ENCODE measurements at places on chromosomes 11 and 22.

- DNase-seq = no peak
Observed at GRCh38 chr22:31291481-31292235, 630 bp downstream of the PIK3IP1 start.

DNA sequence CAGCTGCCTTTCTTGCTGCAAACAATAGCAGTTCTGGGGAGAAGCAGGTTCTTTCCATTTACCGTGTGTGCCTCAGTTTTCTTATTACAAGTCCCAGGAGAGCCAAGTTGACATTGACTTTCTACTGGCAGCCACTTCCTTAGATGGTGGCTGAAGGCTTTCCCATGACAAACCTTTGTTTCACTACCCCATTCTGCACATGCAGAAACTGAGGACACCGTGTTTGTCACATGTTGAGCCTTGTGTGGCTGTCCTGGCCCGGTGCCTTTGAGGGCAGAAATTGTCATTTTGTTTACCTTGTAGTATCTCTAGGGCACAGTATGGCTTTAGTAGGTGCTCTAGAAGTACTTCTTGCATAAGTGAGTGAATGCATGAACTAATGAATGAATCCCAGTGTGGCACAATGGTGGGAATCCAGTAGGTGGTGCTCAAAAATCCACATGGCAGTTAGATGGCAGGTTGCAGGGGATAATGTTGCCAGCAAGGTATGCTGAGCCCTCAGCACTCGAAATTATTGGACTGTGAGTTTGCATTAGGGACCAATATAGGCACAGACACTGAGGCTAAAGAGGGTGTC, 101.6 kb downstream of the CSNK2A3 start:
- no peak for DNase-seq

DNA sequence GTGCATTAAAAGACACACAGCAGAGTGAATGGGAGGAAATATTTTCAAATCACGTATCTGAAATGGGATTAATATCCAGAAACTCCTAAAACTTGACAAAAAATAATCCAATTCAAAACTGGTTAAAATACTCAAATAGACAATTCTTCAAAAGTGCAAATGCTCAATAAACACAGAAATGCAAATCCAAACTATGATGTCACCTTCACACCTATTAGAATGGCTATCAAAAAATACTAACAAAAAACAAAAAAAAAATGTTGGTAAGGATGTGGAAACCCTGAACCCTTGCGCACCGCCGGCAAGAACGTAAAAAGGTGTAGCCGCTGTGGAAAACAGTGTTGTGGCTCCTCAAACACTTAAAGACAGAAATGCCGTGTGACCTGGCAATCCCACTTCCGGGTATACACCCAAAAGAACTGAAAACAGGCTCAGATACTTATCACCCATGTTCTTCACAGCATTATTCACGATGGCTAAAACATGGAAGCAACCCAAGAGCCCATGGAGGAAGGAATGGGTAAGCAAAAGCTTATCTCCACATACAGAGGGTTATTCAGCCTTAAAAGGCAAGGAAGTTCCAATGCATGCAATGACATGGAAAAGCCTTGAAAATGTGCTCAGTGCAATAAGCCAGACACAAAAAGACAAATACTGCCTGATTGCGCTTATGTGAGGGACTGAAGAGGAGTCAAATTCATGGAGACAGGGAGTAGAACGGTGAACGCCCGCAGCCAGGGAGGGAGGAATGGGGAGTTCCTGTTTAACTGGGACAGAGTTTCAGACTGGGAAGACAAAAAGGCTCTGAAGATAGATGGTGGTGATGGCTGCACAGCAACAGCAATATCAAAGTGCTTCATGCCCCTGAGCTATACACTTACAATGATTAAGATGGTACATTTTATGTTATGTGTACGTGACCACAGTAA, 19.6 kb downstream of the BRD1 start:
- no peak for DNase-seq

DNA sequence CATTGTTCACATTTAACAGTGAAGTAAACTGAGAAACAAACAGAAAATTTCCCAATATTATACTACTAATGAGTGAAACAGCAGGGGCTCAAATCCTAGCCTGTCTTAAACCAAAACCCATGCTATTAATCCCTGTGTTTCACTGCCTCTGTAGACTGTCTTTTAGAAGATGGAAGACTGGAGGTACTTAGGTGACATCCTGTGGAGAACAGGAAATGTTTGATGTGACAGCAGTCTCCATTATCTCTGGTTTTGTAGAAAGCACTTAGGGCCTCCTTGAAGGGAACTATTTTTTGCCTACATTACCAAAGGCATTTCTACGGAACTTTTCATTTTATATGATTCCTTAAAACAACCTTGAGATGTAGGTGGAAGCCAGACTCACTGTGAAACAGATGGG, 288.1 kb upstream of the SORL1-AS1 start:
- DNase-seq = no peak

DNA sequence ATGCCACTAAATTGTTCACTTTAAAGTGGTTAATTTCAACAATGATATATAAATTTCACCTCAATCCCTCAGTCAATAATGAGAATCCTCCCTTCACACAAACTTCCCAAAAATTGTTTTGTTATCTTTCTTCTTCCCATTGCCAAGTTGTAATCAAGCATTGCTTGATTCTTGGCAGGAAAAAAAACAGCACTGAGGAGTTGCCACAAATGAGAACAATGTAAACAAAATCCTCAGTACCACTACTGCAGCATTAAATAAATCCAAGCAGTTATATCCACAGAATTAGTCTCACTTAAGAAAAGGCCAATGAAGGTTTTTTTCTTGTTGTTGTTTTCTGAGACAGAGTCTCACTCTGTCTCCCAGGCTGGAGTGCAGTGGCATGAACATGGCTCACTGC, 38.2 kb downstream of the FAM168A start:
- DNase-seq = no peak

All from GM04504 (cell line).